Omental fat pad (tissue), 4 donors: ENCODE measurements at places on chromosomes 2 and 18. TPM values are rescaled to one million over a fixed set of nuclear protein-coding genes. Genes with fewer than 3 reads are reported as not detected.

LYG2 gene
- total RNA-seq = not detected

CARF gene
- total RNA-seq = 7.6 TPM

LCLAT1 gene
- total RNA-seq = 10.2 TPM

SKOR2 gene
- not detected for total RNA-seq

BOK gene
- total RNA-seq = 83.7 TPM

STAT4 gene
- 29.4 TPM for total RNA-seq

MATN3 gene
- total RNA-seq = 1.2 TPM

SERPINB10 gene
- total RNA-seq = 0.31 TPM

SERPINE2 gene
- 91.5 TPM for total RNA-seq

GRCh38 chr2:44949329-44950151 is 8.0 kb downstream of the SIX3 start:
- DNase-seq = no peak

DNA sequence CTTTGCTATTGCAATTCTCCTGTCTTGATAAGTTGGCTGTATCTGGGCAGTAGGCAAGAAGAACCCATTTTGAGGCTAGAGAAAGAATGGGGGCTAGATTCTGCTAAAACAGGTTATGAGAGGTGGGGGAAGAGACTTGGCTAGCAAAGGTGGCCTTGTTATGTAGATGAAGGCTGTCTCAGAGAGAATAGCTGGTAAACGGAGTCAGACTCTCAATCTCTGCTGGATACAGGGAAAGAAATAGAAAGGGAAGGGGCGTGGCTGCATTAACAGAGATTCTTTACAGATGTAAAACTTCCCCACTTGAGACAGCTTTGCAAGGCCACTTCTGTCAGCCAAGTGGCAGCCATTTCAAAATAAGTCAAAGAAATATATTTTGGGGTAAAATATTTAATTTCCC is 38.1 kb upstream of the ARHGAP25 start:
- no peak for DNase-seq

DNA sequence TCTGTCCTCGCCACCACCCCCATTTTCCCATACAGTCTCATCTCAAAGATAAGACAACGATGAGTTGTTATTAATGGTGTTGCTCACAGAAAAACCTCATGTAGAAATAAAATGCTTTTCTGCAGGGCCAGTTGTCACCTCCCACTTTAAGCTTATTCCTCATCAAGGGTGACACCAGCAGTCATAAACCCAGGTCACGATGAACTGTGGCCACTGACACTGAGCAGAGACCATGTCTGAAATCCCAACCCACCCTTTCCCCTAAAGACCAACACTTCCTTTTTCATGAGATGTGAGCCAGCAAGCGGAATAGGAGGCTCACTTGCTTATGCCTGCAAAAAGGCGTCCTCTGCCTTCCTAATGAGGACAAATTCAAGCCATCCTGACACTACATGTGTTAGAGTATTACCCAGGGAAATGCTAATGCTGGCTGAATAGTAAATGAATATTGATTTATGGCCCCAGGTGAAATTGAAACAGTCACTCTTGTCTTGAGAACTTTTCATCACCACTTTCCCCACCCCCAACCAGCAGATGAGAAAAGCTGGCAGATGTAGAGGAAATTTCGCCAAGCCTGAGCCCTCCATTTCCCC is 228.4 kb downstream of the MGAT5 start:
- no peak for DNase-seq

- DNase-seq = no peak
Observed at GRCh38 chr2:148660999-148661398, 16.4 kb downstream of the EPC2 start.

DNA sequence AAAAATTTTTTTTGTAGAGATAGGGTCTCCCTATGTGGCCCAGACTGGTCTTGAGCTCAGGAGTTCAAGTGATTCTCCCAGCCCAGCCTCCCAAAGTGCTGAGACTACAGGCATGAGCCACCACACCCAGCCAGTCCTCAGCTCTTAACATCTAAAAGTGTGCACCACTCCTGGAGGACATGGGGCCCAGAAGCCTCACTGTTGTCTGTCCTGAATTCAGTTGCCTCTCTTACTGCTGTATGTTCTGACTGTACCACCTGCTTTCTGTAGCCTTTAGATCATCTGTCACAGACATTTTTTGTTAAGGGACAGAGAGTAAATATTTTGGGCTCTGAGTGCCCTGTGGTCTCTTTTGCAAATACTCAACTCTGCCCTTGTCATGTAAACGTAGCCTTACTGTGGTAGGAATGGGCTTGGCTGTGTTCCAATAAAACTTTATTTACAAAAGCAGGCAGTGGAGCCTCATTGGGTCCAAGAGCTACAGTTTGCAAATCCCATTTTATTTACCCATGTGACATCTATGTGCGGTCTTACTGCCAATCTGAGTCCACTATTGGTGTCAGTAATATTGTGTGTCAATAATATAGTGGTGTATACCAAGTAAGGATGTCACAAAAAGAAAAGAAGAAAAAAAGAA is 38.1 kb downstream of the TMEM37 start:
- DNase-seq = no peak

DNA sequence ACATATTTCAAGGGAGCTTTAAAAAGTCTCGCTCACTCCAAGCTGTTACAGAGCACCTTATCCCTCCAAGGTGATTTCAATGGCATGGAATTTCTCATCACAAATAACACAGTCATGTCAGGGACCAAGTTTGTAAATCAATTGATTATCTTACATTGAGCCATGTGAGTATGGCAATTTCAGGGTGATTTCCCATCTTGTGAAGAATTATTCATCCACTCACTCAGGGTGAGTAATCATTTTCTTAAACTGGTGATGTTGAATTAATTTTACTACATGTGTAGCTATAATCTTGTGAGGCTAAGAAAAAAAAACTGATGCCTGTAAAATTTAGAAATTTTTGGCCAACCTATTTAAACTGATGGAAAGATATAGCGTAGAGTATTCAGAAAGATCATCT is 3.3 kb upstream of the ABCA12 start:
- no peak for DNase-seq

DNA sequence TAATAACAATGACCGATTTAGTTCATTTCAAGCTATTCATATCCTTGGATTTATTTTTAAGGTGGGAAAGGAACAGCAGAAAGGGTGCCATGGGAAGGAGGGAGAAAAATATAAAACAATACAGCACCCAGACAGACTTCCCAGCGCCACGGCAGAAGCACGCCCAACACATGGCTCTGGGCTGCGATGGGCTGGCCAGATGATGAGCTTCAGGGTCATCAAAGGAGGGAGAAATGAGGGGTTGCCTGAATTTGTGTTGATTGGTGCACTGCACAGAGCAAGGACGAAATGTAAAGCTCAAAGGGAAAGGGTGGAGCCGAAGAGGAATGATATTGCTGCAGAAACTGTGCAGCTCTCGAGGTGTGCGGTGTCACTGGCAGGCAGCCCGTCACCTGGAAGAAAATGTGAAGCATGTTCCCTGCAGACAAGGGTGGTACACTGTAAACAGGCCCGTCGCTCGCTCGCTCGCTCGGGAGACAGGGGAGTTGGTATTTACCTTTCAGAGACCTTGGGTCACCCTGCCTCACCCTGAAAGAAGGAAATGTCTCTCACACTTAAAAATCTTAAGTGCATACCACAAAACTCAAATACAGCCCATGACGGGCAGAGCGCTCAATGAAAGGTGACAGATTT is 195.5 kb upstream of the CTAGE1 start:
- no peak for DNase-seq

GRCh38 chr2:105362862-105363591 is 25.7 kb downstream of the C2orf49 start:
- no peak for DNase-seq

- no peak for DNase-seq
Observed at GRCh38 chr2:102826904-102827303, 65.1 kb downstream of the TMEM182 start.

GRCh38 chr2:62149708-62150107 is 46.2 kb upstream of the B3GNT2 start:
- DNase-seq = no peak

- DNase-seq = no peak
Observed at GRCh38 chr2:101872480-101872879, 119.3 kb upstream of the IL1R2 start.

- DNase-seq = no peak
Observed at GRCh38 chr2:24448797-24449196, 42.3 kb upstream of the NCOA1 start.
